ENCODE measurements at places on chromosomes 12 and 14.

- no peak for DNase-seq
Measured at GRCh38 chr12:113727651-113728061, 238.5 kb downstream of the RBM19 start.

DNA sequence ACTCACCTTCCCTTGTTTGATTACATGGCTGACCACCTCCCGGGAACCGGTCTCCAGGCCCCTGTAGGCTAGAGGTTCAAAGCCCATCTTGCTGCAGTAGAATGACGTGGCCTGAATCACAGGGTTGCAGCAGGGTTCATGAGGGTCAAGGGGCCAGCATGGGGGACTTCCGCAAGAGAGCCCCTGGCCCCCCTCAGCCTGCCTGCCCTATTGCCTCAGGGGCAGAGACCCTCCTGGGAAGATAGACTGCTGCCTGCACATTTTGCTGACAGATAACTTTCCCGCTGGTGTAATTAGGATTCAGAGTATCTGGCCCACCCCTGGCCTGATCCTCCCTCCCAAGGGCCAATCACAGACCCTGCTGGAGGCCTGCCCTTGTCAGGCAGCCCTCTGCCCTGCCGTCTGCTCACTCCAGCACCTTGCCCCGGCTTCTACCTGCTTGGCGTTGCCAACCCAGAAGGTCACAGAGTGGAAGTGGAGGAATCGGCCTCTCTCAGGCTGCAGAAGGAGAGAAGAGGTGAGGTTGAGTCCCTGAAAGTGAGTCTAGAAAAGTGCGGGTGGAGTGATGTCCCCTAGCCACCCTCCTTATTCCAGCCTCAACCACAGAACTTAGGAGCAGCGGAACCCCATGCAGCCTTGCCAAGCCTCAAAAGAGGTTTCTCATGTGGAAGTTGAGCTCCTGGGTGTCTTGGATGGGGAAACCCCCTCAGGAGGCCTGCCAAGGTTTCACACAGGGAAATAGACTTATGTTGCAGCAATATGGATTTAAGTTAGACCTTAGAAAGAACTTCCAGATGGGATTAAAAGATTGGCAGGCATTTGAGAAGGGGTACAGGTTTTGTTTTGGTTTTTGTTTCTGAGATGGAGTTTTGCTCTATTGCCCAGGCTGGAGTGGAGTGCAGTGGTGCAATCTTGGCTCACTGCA, 1.1 kb downstream of the HPD start:
- DNase-seq: no peak

GRCh38 chr12:110661337-110661972, 27.5 kb downstream of the HVCN1 start:
- DNase-seq: no peak

- DNase-seq: peak; percentile 14
Measured at GRCh38 chr12:3034067-3034750, 43.0 kb upstream of the TSPAN9 start.

- no peak for DNase-seq
Measured at GRCh38 chr12:29737644-29738043, 46.1 kb downstream of the TMTC1 start.

GRCh38 chr12:92107621-92108131, 38.0 kb downstream of the BTG1 start:
- DNase-seq: peak; percentile 97

- DNase-seq: no peak
Measured at GRCh38 chr14:68762953-68763764, 29.7 kb downstream of the ZFP36L1 start.

DNA sequence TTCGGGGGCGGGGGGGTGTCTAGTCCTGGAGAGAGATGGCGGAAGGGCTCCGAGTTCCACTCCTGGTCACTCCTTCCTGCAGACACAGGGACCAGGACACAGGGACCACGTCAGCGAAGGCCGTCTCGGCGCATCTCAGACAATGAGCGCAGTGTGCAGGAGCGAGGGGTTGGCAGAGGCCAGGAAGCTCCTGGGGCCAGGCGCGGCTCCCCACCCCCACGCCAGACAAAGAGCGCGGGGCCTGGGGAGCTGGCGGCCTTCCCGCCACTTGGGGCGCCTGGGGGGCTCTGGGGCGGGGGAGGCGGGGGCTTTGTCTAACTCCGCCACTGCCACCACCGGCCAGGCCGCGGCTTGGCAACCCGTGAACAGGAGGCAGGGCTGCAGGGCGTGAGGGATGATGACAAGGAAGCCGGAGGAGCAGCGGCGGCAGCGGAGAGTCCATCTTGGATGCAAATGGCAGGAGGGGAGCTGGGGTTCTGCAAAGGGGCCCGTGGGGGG, 2.2 kb downstream of the CDK2AP1 start:
- DNase-seq: no peak

DNA sequence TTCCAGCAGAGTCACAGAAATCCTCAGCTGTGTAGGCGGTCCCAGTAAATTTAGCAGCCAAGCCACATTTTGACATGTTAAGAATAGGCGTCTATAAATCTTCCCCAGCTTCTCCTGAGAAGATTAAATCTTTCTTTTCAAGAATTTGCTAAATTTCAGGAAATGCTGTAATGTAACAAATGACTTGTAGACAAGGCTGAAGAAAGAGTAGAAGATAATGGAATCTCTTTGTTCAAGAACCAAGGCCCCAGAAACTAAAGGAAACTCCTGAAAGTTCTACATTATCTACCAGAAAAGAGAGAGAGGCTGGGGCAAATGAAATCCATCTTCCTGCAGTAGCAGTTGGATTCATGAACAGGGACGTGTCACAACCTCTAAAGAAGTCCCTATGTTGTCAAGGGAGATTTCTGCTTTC, 760.3 kb downstream of the NOVA1 start:
- DNase-seq: no peak

- no peak for DNase-seq
Measured at GRCh38 chr12:100860611-100861010, 66.0 kb downstream of the ANO4 start.

DNA sequence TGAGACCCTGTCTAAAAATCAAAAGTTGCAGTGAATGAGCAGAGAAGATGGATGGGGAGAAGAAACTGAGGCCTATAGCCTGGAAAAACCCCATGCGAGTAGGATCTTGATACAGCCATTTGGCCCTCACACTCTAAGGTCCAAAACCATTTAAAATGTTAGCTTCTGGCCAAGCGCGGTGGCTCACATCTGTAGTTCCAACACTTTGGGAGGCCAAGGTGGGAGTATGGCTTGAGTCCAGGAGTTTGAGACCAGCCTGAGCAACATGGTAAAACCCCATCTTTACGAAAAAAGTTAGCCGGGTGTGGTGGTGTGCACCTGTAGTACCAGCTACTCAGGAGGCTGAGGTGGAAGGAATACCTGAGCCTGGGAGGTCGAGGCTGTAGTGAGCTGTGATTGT, 19.8 kb downstream of the VRTN start:
- no peak for DNase-seq

DNA sequence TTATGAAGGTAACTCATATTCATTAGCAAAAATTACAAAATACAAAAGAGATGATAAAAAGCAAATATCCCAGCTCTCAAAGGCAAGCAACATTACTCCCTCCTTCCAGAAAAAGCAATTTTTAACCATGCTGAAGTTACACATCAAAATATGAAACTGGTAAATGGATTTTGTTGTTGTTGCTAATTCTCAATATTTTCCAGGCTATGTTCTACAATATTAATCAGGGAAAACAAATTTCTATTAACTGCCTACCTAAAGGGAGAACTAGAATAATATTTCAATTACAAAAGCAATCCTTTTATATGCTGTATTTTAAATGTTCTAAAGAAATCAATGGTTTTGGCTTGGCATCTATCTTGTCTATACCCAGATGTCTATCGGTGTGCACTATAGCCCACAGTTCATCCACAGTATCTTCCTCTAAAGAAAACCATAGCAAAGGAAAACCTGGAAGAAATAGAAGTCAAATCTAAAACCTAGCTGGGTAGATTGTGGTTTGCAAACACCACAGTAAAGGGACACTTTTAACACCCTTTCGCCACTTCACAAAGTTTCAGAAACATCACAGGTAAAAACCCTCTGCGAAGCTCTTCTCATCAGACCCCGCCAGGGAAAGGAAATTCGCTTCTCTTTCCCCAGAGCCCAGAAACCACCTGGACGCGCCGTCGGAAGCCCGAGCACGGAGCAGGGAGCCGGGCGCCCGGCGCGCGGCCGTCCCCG, 32.0 kb downstream of the TC2N start:
- no peak for DNase-seq

GRCh38 chr12:25023808-25024207, 74.9 kb upstream of the BCAT1 start:
- DNase-seq: no peak

GRCh38 chr14:51283402-51284085, 43.5 kb downstream of the TMX1 start:
- peak; percentile 59 for DNase-seq

GRCh38 chr12:122990961-122991622, 10.6 kb downstream of the ARL6IP4 start:
- no peak for DNase-seq

DNA sequence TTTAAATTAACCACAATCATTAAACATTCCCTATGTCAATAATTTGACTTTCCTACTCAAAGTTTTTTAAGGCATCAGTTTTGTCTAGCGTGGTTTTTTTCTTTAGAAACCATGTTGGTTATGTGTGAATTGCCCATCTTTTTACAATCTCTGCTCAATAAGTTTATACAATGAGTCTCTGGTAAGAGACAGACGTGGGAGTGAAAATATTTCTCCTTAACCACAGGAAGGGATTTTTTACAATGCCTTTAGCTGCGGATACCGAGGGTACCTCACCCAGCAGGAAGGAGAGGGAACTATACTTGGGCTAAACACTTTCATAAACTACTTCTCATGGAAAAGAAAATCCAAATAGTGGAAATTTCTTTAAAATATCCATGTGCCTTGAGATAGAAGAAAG, 191.4 kb upstream of the BCL2L14 start:
- DNase-seq: no peak

GRCh38 chr14:96799489-96800054, 2.4 kb downstream of the VRK1 start:
- no peak for DNase-seq

DNA sequence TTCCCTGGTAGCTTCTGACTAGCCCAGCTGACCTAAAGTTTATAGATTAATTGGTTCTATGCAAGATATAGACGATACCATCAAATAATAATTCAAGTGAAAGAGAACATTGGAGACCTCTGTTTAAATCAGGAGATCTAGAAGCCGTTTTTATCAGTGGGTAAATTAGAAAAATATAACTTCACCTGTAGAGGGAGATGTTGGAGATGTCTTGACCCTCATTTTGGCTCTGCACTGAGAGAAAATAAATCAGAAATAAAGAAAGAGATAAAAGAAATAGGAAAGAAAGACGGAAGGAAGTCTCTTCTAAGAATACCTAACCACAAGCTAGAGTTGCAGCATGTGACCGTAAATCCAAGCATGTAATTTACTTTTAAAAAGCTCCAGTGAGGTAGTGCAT, 684.5 kb downstream of the C12orf50 start:
- DNase-seq: no peak

- DNase-seq: no peak
Measured at GRCh38 chr12:78568321-78569020, 296.1 kb upstream of the SYT1 start.

GRCh38 chr14:105203057-105203531, 22.0 kb upstream of the NUDT14 start:
- peak; percentile 35 for DNase-seq

- DNase-seq: no peak
Measured at GRCh38 chr14:68359837-68360552, 432.9 kb downstream of the ZFP36L1 start.

DNA sequence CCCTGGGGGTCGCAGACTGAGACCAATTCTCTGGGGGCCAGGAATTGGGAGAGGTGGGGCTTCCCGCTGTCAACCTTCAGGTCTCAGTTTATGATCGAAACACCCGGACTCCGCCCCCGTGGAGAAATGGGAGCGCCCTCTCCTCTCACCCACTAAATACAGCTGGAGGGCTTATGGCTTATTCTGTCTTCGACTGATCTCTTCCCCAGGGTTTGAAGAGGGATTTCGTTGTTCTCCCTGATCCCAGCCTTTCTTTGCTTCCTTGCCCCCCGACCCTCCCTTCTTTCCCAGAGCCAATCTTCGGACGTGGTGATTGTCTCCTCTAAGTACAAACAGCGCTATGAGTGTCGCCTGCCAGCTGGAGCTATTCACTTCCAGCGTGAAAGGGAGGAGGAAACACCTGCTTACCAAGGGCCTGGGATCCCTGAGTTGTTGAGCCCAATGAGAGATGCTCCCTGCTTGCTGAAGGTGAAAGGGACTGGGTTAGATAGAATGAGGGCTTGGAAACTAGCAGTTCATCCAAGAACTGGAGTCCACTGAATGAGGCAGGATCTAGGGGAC, 607 bp downstream of the OS9 start:
- DNase-seq: no peak

GRCh38 chr14:22594156-22594716, 3.9 kb upstream of the ABHD4 start:
- no peak for DNase-seq

DNA sequence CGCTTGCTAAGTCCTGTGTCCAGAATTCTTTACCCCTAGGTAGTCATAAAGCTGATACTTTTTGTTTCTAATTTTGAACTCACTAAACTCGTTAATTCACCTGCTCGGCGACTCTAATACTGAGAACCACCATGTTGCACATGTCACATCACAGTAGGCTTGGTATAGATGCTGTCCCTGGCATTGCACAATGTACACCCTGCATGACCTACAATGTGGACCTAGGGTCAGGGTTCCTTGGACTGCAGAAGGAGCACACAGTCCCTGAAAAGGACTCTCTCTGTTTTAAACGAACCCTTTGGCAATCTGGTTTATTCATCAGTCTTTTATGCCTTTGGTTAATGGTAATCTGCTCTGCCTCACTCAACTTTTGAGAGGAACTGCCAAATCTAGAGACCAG, 272.4 kb downstream of the FOXN3 start:
- DNase-seq: no peak

GRCh38 chr12:96514328-96514727, 25.0 kb downstream of the CFAP54 start:
- DNase-seq: no peak

DNA sequence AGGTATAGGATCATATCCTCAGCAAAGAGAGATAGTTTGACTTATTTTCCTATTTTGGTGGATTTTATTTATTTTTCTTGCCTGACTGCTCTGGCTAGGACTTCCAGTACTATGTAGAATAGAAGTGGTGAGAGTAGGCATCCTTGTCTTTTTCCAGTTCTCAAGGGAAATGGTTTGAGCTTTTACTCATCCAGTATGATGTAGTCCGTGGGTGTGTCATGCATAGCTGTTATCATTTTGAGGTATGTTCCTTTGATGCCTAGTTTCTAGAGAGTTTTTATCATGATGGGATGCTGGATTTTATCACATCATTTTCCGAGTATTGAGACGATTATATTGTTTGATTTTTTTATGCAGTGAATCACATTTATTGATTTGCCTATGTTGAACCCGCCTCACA, 97.2 kb downstream of the MGAT4C start:
- DNase-seq: no peak

Data from NCI-H774 (cell line).